ENCODE measurements at places on chromosomes 7 and 10.
A peak's percentile ranks its signal among the peaks of the same experiment; 100 is the strongest.

DNA sequence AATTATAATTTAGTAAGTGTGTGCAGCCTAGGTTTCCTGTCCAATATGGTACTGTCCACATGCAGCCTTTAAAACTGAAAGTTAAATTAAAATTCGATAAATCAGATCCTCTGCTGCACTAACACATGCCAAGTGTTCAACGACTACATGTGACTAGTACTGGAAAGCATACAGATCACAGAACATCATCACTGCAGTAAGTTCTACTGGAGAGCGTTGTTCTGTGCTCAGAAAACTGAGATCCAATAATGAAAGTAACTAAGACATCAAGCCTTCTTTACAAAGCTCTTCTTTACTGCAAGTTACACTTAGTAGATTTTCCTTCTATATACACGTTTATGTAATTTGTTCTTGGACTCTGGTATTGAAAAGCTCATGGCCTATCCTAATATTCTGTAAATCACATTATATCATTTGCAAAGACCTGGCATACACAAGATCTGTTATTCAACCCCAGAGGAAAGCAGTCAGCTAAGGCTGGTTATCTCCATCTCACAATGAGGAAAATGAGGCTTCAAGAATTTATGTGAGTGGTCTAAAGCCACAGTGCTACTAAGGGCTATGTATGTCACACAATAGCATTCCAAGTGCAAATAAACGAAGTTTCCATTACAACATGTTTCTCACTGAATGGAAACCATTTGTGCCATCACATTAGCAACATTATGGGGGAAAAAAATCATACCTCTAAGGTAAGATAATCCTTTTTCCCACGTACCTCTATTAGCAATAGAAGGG, 77.6 kb downstream of the VPS41 start:
- no peak for DNase-seq

DNA sequence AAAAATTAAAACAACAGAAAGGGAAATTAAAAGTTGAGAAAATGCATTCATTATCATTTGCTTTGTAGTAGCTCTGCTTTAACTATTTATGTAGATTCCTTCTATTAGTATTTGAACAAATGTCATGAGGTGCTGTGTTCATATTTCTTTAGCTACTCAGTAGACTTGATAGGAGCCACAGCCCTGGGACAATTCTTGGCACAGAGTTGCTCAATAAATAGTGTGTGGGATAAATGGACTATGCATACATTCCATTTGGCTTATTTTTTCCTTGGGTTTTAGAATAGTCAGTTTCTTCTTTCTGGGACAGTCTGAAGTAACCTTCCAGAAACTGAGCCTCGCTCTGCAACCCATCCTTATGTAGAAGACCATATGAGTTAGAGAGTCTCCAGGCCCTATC, 13.4 kb downstream of the RPP30 start:
- DNase-seq: no peak

GRCh38 chr7:151197932-151198331, 10.9 kb upstream of the ASB10 start:
- DNase-seq: no peak

GRCh38 chr10:113274176-113274829, 278.6 kb upstream of the HABP2 start:
- no peak for DNase-seq

DNA sequence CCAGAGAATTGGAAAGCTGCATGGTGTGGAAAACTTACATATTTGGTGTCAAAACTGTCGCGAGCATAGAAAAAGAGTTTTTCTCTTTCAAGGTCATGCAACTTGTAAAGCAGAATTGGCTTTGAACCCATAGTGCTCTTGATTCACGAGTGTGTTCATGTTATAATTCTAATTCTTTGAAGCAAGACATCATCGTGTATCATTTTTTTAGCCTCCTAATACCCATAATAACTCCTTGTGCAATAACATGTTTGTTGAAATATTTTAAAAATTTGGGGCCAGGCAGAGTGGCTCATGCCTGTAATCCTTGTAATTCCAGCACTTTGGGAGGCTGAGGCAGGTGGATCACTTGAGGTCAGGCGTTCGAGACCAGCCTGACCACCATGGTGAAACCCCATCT, 4.2 kb downstream of the CCL24 start:
- no peak for DNase-seq

DNA sequence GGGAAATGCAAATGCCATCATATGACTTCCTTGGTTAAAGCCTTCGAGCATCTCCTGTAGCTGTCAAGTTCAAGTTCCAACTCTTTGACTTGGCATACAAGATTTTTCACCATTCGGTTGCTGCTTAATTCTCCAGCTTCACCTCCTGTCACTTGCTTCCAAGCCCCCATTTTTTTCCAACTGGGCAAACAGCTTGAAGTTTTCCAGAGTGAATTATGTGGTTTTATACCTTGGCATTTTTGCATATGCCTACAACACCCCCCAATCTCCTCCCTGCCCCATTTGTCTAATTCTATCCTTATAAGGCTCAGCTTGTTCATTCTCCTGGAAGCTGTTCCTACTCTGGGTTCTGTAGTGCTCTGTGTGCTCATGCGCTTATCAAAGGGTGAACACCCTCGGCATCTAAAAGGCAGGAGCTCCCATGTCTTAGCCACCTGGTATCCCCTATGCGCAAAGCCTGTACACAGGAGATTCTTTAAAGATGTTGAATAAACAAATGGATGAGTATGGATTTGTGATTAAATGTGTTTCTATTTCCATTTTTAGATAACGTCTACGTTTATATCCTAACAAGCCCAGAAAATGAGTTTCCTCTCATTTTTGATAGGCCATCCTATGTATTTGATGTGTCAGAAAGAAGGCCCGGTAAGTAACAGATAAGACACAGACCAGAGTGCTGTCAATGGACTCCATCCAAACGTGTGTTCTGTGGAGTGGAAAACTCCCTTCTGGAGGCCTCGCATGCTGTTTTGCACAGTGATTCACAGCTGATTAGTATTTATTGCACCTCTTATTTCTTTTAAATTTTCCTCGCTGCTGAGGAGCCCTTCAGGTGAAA, 52.5 kb downstream of the CDHR3 start:
- DNase-seq: no peak

- DNase-seq: no peak
Measured at GRCh38 chr10:95835149-95835860, 72.5 kb upstream of the CC2D2B start.

GRCh38 chr10:73054286-73054685, 42.4 kb downstream of the P4HA1 start:
- no peak for DNase-seq

- no peak for DNase-seq
Measured at GRCh38 chr7:7517754-7518153, 17.9 kb downstream of the COL28A1 start.

- DNase-seq: no peak
Measured at GRCh38 chr7:80278737-80279136, 144.1 kb downstream of the GNAI1 start.

GRCh38 chr7:142528608-142529408, 220.5 kb upstream of the PRSS1 start:
- DNase-seq: no peak

DNA sequence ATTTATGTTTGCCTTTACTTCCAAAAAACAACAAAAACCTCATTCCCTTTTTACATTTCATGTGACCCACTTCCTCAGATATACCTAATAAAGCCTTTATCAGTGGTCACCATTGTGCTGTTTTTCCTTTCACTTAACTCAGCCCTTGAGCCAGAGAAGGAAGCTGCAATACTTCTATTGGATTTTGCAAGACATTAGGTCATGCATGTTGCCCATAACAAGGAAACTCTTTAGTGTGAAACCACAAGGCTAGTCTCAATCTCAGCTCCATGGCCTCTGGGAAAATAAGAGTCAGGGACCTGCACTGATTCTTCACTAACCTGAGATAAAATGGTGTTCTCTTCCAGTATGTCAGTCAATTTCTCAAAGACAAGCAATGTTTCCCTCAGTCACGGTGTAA, 27.8 kb downstream of the STEAP4 start:
- no peak for DNase-seq

DNA sequence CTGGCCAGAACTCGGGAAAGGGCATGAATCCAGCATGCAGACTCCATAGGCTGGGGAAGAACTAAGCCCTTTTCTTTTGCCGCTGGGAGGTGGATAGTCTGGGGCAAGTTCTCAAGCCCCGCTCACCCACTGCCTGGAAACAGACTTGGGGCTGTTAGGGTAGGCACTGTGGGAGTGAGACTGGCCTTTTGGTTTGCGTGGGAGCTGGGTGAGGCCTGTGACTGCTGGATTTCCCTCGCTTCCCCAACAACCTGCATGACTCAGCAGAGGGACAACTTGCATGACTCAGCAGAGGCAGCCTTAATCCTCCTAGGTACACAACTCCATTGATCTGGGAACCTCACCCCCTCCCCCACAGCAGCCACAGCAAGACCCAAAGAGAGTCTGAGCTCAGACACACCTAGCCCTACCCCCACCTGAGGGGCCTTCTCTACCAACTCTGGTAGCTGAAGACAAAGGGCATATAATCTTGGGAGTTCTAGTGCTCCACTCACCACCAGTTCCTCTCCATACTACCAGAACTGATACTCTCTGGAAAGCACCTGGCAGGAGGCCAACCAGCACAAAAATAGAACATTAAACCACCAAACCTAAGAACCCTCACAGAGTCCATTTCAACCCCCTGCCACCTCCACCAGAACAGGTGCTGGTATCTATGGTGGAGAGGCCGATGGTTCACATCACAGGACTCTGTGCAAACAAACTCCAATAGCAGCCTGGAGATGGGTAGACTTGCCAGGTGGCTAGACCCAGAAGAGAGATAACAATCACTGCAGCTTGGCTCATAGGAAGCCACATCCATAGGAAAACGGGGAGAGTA, 81.4 kb upstream of the LAMB4 start:
- DNase-seq: peak; percentile 12

DNA sequence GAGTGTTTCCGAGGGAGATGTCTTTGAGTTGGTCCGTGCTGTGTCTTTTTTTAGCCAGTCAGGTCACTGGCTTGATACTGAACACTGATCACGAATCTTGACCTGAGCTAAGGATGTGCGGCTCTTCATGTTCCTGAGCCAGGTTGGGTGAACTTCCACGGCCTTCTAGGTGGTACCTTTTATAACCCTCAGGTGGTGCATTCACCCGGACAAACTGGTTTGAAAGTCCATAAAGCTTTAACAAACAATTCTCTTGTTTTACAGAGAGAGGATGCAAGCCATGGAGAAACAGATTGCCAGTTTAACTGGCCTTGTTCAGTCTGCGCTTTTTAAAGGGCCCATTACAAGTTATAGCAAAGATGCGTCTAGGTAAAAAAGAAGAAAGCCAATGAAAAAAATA, 229.5 kb downstream of the ARHGAP21 start:
- no peak for DNase-seq

DNA sequence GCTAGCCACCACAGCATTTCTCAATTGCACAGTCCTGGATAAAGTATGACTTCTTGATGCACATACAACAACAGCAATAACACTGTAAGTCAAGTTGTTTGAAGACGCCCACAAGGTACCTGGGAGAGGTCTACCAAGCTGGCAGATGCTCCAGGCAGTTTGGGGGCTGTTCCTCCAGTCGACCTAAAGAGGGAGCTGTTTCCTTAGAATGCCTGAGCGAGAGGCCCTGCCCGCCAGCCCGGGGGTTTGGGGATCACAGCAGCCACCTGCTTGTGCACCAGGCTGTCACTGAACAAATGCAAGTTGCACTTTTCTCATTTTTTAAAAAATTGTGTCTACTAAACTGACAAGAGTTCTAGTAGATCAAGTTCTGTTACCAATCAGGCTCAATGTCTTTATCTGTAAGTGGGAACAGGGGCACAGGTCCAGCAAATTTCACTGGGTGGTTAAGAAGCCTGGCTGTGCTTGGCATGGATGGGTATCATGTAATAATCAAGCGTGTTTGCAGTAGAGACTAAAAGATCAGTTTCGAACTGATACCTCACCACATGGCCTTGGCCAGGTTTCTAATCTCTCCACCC, 193.8 kb upstream of the ADO start:
- DNase-seq: no peak

DNA sequence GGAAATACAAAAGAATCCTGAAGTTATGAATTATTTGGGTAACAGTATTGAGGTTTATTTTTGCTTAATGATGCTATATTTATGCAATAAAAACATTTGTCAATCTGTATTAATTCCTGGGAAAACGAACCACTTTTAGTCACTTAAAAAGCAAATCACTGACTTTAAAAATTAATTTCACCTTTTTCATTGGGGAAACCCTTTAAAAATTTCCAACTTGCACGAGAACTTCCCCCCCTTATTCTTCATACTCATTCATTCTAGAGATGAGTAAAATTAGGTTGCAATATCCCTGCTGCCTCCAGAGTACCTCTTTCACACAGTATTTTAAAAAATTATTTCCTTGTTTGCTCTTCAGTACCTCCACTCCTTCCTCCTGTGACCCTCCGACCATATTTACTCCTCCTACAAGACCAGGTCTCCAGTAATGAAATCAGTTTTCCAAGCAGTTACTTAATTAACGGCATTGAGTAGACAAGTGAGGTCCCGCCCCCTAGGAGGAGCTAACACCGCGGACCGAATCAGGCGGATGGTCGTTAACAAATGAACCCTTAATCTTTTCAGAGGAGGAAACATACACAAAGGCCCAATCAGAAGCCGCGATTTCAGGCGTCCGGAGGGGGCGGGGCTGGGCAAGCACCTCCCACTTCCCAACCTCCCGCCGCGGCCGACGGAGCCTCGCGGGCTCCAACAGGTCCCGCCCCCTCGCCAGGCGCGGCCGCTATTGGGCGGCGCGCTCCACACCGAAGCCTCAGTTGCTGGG, 465 bp upstream of the TRIM24 start:
- DNase-seq: peak; percentile 98

DNA sequence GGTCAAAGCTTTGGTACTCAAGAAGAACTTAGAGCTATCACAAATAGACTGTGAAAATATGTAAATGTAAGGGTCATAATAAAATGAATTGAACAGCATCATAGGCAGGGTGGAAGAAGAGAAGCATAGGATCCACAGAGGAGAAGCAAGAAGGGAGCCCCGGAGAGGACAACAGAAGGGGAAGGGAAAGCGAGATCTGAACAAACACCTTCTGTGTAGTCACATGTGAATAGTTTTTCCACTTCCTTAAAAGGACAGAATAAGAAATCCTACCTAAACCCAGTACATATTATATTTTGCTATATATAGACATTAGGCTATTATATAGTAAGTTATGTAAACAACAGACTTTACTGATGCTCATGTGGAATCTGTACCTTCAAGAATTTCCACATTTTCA, 160.2 kb downstream of the DKK1 start:
- DNase-seq: no peak

DNA sequence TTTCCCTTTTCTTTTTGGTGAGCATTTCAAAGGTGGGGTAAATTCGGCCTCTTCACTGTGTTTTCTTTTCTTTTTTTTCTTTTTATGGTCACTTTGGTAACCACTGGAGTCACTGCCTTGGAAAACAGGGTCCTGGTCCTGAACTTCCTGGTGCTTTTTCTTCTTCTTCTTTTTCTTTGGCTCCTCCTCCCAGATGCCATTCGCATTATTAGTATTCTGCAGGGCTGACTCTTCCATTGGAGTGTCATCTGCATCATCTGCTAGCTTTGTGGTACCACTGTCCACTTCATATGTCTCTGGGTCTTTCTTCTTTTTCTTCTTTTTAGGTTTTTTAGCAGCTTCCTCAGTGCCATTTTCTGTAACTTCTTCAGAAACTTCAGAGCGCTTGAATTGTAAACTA, 10.5 kb downstream of the POLR1F start:
- DNase-seq: no peak

GRCh38 chr7:96547371-96547811, 162.3 kb downstream of the SEM1 start:
- no peak for DNase-seq

GRCh38 chr7:107700570-107700969, 39.9 kb downstream of the SLC26A4 start:
- DNase-seq: no peak

- DNase-seq: no peak
Measured at GRCh38 chr7:133419041-133419440, 166.2 kb downstream of the EXOC4 start.

All from SJSA1 (cell line).